ENCODE measurements at places on chromosomes 11 and 22.

GRCh38 chr11:68996376-68997123, 15.8 kb upstream of the MRGPRD start:
- no peak for DNase-seq

DNA sequence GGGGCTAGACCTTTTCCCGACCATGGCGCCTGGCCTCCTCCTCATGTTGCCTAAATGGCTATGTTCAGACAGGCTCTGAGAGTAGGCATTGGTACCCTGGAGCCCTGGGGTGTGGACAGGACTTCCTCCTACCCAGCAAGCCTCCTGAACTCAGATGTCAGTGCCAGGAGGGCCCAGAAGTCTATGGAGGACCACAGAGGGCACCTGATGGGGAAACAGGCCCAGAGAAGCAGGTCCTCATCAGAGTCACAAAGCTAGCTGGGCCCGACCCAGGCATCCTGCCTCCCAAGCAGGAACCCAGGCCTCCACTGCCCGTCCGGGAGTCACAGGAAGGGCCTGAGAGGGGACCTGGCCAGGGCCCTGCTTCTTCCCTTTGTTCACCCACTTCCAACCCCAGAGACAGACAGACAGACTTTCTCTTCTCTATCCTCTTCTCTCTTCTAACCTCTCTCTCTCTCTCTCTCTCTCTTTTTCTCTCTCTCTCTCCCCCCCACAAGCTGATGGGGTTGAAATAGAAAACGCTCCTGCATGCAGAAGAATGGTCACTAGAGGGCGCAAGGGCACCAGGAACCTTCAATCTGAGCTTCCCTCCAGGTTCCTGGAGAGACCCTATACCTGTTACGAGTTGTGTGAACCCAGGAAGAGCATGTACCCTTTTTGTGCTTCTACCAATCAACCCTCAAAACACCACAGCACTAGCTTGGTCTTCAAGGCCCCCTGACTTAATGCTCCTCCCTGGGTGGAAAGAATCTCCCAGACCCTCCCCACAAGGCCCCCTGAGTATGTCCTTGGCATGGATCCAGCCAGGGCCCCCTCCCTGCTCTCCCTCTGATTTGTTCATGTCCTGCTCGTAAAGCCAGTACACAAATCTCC, 27.1 kb downstream of the ARAP1 start:
- DNase-seq, result peak; percentile 59

DNA sequence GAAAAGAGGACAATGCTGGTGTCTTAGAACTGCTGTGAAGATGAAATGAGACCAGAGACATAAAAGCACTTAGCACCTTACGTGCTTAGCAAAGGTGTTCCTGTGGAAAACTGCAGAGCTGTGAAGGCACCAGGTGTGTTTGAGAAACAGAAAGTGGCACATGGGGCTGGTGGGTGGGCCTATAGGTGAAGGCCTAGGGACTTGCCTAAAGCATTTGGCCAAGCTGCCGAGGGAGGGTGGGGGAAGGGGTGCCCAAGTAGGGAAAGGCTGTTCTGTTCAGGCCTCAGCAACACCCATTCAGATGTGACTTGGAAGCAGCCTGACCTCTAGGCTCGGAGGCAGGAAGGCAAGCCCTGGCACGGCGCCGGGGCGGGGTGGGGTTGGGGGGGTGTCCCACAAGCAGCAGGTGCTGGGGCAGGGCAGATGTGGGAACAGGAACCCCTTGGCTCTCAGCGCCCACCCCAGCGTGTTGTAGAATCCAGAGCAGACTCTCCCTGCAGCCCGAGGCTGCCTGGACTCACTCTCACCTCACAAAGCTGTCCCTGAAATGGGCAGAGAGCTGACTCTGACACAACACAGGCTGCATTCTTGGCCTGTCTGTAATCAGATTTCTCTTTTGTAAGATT, 366.7 kb upstream of the NARS2 start:
- DNase-seq, result no peak

- no peak for DNase-seq
Observed at GRCh38 chr11:3877364-3878257, 22.1 kb downstream of the STIM1 start.

- DNase-seq, result no peak
Observed at GRCh38 chr11:102882389-102883024, 7.7 kb upstream of the MMP12 start.

GRCh38 chr11:80362563-80363340, 921.9 kb upstream of the TENM4 start:
- DNase-seq, result no peak

- no peak for DNase-seq
Observed at GRCh38 chr22:17699696-17700340, 61.3 kb downstream of the BCL2L13 start.

GRCh38 chr11:132992838-132993631, 539.3 kb downstream of the OPCML start:
- no peak for DNase-seq

- no peak for DNase-seq
Observed at GRCh38 chr22:46996595-46997310, 234.3 kb downstream of the TBC1D22A start.

- DNase-seq, result no peak
Observed at GRCh38 chr11:1835671-1836010, 851 bp downstream of the SYT8 start.

DNA sequence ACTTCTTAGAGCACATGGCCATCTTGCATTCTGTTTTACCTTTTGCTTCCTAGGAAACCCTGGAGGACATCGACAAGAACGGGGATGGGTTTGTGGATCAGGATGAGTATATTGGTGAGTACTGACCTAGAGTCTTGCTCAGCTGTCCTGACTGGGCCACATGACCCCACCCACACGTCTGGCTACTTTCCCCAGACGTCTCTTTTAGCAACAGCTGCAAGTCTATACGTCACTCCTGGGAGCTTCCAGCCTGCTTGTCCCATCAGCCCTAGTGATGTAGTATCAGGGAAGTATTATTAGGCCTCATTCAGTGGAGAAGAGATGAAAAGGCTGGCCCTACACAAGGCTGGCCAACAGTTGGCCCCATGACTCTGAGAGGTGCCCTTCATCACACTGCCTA, 9.6 kb downstream of the RCN1 start:
- DNase-seq, result no peak

GRCh38 chr11:33976495-33977199, 74.9 kb upstream of the CAPRIN1 start:
- DNase-seq, result no peak

Measured in activated effector memory CD4-positive, alpha-beta T cell treated with Interleukin-2 at 50 U/mL for 16 hours (primary cell).